Dermis blood vessel endothelial cell (primary cell): ENCODE measurements at places on chromosomes 3 and 15. TPM values are rescaled to one million over a fixed set of nuclear protein-coding genes. Genes with fewer than 3 reads are reported as not detected.

The HEMK1 gene
- 8.1 and 13.3 TPM in 2 replicates for total RNA-seq

The VIPR1 gene
- total RNA-seq = 0.23 and 0.85 TPM in 2 replicates

The PLCB2 gene
- total RNA-seq = under 0.01 and 0.05 TPM in 2 replicates

The CMTM8 gene
- total RNA-seq = 4.3 and 5.0 TPM in 2 replicates

The PPP2R3A gene
- 7.3 and 9.9 TPM in 2 replicates for total RNA-seq

The ERICH6 gene
- total RNA-seq = not detected in 2 replicates

The PPP1R14D gene
- total RNA-seq = not detected in 2 replicates

The SPINK8 gene
- not detected in 2 replicates for total RNA-seq

The TJP1 gene
- total RNA-seq = 122 and 184 TPM in 2 replicates

The MRAS gene
- total RNA-seq = 6.8 and 11.5 TPM in 2 replicates

The STAB1 gene
- 462 and 464 TPM in 2 replicates for total RNA-seq

The SLC22A14 gene
- 0.17 TPM in 1 of 2 replicates, not detected in the other for total RNA-seq

The ARGFX gene
- not detected in 2 replicates for total RNA-seq

The IGF2BP2 gene
- 30.0 and 61.2 TPM in 2 replicates for total RNA-seq

The CEP19 gene
- total RNA-seq = 6.8 and 9.0 TPM in 2 replicates

The CLDN18 gene
- total RNA-seq = not detected in 2 replicates

The ITGA11 gene
- 3.4 and 12.9 TPM in 2 replicates for total RNA-seq

The SLITRK3 gene
- total RNA-seq = not detected in 2 replicates

The POPDC2 gene
- 0.33 and 1.7 TPM in 2 replicates for total RNA-seq

The STX19 gene
- total RNA-seq = not detected in 2 replicates

The IL16 gene
- 2.6 and 3.6 TPM in 2 replicates for total RNA-seq

The CDHR4 gene
- not detected in 2 replicates for total RNA-seq
